ENCODE measurements at places on chromosomes 4 and X. TPM values are rescaled to one million over a fixed set of nuclear protein-coding genes. Genes with fewer than 3 reads are reported as not detected.
A peak's percentile ranks its signal among the peaks of the same experiment; 100 is the strongest.

GPAT3 gene
- total RNA-seq, result 1.2 TPM

DNA sequence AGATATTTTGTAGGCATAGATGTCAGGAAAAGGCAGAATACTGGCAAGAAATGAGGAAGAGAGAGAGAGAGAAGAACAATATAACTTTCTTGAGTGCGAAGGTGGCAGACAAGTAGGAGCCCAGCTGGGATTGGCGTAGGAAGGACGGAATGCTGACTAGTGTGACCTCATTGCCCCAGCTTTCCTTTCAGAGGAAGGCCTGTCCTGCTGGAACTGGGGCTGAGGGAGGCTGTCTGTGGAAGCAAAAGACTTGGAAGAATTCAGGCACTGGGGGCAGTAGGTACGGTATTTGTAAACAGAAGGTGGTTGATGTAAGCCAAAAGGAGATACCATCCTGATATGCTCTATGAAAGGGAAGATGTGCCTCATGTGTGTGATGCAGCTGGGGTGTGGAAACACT, 818.4 kb downstream of the ADGRL3 start:
- no peak overlapping the region for H3K27ac ChIP-seq
- no peaks in the 10 kb centered on the region for H3K4me1 ChIP-seq
- DNase-seq, result no peak
- H3K27me3 ChIP-seq, result no peaks in the 10 kb centered on the region

DNA sequence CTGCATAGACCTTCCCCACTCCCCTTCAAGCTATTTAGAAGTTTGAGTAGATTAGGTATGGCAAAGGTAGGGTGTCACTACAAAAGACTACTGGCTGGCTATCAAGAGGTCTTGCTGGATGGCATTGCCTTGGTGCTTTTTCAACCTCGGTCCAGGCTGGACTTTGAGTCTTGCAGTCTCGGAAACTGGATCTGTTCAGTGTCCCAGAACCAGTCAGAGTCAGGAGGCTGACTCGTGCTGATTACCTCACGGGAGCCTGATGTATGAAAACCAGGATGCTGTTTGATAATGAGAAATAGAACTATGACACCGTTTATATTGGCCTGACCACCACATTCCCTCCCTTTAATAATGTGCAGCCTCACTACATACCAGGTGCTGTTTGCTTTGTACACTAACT, 2.7 kb upstream of the PHKA1 start:
- peaks cover 20% of the 10 kb centered on the region for H3K4me1 ChIP-seq
- DNase-seq, result no peak
- H3K36me3 ChIP-seq, result peaks cover 3% of the 10 kb centered on the region
- peaks cover 35% of the 10 kb centered on the region for H3K27me3 ChIP-seq
- H3K27ac ChIP-seq, result no peak overlapping the region

SRD5A3 gene
- 30.0 TPM for total RNA-seq

ADGRA3 gene
- total RNA-seq, result 13.9 TPM

HMX1 gene
- total RNA-seq, result not detected

DNA sequence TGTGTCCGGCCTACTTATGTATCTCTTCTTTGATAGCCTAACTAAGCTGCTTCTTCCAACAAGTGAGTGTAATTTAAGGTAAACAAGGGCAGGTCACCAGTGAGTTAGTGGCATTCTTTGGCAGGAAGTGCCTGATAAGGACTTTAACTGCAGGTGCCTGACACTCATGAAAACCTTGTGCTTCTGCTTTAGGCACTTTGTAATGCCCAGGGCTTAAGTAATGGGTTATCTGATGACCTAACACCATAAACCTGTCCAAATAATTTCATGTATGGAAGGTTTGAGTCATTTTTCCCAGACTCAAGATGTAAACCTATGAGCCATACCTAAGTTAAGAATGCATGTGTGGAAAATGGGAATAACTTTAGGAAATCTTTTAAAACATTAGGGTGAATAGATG, 43.0 kb downstream of the BCOR start:
- H3K27me3 ChIP-seq, result no peaks in the 10 kb centered on the region
- DNase-seq, result no peak
- H3K27ac ChIP-seq, result no peak overlapping the region
- H3K4me3 ChIP-seq, result no peak overlapping the region
- peaks cover 59% of the 10 kb centered on the region for H3K36me3 ChIP-seq
- H3K4me1 ChIP-seq, result peaks cover 12% of the 10 kb centered on the region

GRCh38 chrX:153030801-153031200, 25.5 kb upstream of the PNMA3 start:
- no peaks in the 10 kb centered on the region for H3K4me1 ChIP-seq
- H3K27ac ChIP-seq, result no peak overlapping the region
- DNase-seq, result no peak
- no peaks in the 10 kb centered on the region for H3K36me3 ChIP-seq
- H3K4me3 ChIP-seq, result no peak overlapping the region
- H3K27me3 ChIP-seq, result peaks cover 20% of the 10 kb centered on the region

GRCh38 chrX:153521034-153521433, 3.6 kb downstream of the ATP2B3 start:
- no peak overlapping the region for H3K4me3 ChIP-seq
- H3K36me3 ChIP-seq, result no peaks in the 10 kb centered on the region
- H3K27ac ChIP-seq, result no peak overlapping the region
- H3K27me3 ChIP-seq, result peaks cover 30% of the 10 kb centered on the region
- no peaks in the 10 kb centered on the region for H3K4me1 ChIP-seq
- no peak for DNase-seq

DNA sequence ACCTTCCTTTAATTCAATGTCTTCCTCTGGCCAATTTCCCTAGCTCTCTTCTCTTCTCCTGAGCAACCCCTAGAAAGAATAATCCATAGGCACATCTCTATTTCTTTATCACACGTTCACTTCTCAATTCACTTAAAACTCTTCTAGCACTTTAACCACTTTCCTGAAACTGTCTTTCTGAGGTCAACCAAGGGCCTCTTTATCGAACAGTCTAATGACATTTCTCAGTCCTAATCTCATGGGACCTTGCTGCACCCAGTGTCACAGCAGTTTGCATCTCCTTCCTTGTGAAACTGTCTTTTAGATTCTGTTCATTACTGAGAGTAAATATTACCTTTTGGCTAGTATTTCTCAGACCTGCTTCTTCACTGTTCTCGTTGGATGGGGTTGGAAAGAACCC, 285.3 kb upstream of the RASGEF1B start:
- peaks cover 12% of the 10 kb centered on the region for H3K4me1 ChIP-seq
- H3K36me3 ChIP-seq, result no peaks in the 10 kb centered on the region
- no peak overlapping the region for H3K4me3 ChIP-seq
- H3K27me3 ChIP-seq, result no peaks in the 10 kb centered on the region
- DNase-seq, result no peak
- peak overlapping the region; percentile 12 for H3K27ac ChIP-seq

TKTL2 gene
- total RNA-seq, result not detected

Data from activated T-cell treated with anti-CD3 and anti-CD28 coated beads, Interleukin-2, amount 50 U/mL, for 72 hours (primary cell).